ENCODE measurements at places on chromosomes 7 and 10. TPM values are rescaled to one million over a fixed set of nuclear protein-coding genes. Genes with fewer than 3 reads are reported as not detected.

DNA sequence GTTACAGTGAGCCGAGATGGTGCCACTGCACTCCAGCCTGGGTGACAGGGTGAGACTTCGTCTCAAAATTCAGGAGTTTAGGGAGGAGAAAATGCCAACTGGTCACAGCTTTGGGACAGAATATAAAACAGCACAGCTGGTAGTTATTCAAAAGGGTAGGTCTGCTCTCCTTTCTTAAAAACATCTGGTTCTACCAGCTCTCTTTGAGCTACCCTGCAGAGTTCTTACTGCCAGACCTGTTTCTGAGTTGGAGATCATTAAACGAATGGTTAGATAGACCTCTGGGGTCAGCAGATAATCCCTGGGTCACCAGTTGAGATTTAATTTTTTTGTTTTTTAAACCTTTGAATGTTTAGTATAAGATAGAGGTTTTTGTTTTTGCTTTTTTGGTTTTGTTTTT, 52.6 kb downstream of the MCU start:
- no peak for DNase-seq
- H3K27ac ChIP-seq, result no peak overlapping the region
- no peaks in the 10 kb centered on the region for H3K27me3 ChIP-seq
- H3K4me1 ChIP-seq, result no peaks in the 10 kb centered on the region
- H3K4me3 ChIP-seq, result no peak overlapping the region

GRCh38 chr10:71531485-71532446, 135.0 kb downstream of the CDH23 start:
- no peaks in the 10 kb centered on the region for H3K27me3 ChIP-seq
- H3K4me1 ChIP-seq, result no peaks in the 10 kb centered on the region
- H3K36me3 ChIP-seq, result no peaks in the 10 kb centered on the region
- no peak for DNase-seq
- no peak overlapping the region for H3K27ac ChIP-seq

GRCh38 chr7:46461334-46461777, 540.3 kb upstream of the IGFBP3 start:
- no peaks in the 10 kb centered on the region for H3K36me3 ChIP-seq
- H3K4me3 ChIP-seq, result no peak overlapping the region

- H3K4me3 ChIP-seq, result no peak overlapping the region
- no peaks in the 10 kb centered on the region for H3K36me3 ChIP-seq
- H3K27ac ChIP-seq, result no peak overlapping the region
- no peaks in the 10 kb centered on the region for H3K27me3 ChIP-seq
Observed at GRCh38 chr10:99709480-99710229, 22.3 kb downstream of the COX15 start.

- no peaks in the 10 kb centered on the region for H3K36me3 ChIP-seq
- DNase-seq, result no peak
- no peaks in the 10 kb centered on the region for H3K4me1 ChIP-seq
- no peak overlapping the region for H3K27ac ChIP-seq
- H3K4me3 ChIP-seq, result no peak overlapping the region
Observed at GRCh38 chr7:123492485-123492884, 41.9 kb downstream of the IQUB start.

Gene AOC1
- 3.1 TPM for total RNA-seq

Gene WAPL
- 46.8 TPM for total RNA-seq

Gene USP54
- total RNA-seq, result 79.6 TPM

Gene YKT6
- 63.5 TPM for total RNA-seq

Gene FGL2
- total RNA-seq, result 6.3 TPM

Gene ASB10
- not detected for total RNA-seq
